Stimulated activated CD4-positive, alpha-beta T cell treated with anti-CD3 and anti-CD28 coated beads, TNF-alpha, amount 100 ng/mL, for 1 hour (primary cell): ENCODE measurements at places on chromosomes 12 and 14.

DNA sequence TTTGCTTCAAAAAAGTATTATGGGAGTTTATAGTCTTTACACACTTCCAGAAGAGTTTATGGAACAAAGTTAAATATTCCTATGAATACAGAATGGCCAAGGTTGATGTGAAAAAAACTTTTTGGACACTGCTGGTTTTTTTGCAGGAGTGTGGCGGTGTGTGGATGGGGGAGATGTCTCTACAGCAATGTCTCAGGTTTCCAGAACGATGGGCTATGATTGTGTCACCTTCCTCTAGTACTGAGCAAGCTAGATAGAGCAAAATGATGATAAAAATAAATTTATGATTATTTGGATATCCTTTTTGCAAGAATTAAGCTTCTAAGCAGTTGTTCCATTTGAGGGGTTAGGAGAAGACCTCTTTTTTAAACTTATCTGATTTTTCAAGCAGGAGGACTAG, 37.9 kb downstream of the FBXO34 start:
- no peak for DNase-seq

- no peak for DNase-seq
These were observed 57.9 kb upstream of the SLC38A2 start for GRCh38 chr12:46430340-46430948.

GRCh38 chr12:49832836-49833421, 4.7 kb upstream of the NCKAP5L start:
- no peak for DNase-seq

GRCh38 chr14:71119075-71119474, 211.8 kb downstream of the PCNX1 start:
- no peak for DNase-seq

- DNase-seq = no peak
These were observed 21.3 kb downstream of the BCL11B start for GRCh38 chr14:99250636-99251208.

GRCh38 chr14:56273951-56274350, 155.7 kb downstream of the PELI2 start:
- no peak for DNase-seq

DNA sequence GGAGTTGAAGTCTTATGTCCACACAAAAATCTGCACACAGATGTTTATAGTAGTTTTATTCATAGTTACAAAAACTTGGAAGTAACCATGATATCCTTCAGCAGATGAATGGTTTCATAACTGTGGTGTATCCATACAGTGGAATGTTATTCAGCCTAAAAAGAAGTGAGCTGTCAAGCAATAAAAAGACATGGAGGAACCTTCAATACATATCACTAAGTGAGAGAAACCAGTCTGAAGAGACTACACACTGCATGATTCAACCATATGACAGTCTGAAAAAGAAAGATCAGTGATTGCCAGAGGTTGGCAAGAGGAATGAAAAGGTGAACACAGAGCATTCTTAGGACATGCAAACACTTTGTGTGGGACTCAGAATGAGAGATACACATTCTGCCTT, 18.6 kb upstream of the IFNG start:
- no peak for DNase-seq

GRCh38 chr14:34359420-34360117, 102.5 kb downstream of the SPTSSA start:
- DNase-seq = no peak

GRCh38 chr12:28602786-28603185, 412.5 kb downstream of the CCDC91 start:
- no peak for DNase-seq

DNA sequence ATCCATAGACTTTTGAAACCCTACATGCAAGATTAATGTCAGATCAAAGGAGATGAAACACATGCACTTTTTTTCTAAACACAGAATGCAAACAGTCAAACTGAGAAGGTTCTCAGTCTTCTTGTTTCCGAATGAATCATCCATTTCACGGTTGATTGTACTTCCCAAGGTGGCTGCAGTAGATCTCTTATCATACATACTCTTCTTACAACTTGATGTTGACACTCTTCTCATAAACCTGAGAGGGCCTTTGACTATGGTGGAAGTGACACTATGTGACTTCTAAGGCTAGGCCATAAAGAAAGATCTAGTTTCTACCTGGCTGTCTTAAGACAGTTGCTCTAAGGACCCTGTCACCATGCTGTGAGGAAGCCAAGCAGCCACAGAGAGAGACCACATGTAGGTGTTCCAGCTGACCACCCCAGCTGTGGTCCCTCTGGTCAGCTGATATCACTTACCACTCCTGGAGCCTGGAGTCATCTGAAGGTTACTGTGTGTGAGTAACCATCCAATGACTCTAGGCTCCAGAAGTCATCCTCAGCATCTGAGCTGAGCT, 67.2 kb upstream of the HMGA2 start:
- DNase-seq = no peak

- no peak for DNase-seq
These were observed 3.8 kb upstream of the SDSL start for GRCh38 chr12:113418213-113418879.

DNA sequence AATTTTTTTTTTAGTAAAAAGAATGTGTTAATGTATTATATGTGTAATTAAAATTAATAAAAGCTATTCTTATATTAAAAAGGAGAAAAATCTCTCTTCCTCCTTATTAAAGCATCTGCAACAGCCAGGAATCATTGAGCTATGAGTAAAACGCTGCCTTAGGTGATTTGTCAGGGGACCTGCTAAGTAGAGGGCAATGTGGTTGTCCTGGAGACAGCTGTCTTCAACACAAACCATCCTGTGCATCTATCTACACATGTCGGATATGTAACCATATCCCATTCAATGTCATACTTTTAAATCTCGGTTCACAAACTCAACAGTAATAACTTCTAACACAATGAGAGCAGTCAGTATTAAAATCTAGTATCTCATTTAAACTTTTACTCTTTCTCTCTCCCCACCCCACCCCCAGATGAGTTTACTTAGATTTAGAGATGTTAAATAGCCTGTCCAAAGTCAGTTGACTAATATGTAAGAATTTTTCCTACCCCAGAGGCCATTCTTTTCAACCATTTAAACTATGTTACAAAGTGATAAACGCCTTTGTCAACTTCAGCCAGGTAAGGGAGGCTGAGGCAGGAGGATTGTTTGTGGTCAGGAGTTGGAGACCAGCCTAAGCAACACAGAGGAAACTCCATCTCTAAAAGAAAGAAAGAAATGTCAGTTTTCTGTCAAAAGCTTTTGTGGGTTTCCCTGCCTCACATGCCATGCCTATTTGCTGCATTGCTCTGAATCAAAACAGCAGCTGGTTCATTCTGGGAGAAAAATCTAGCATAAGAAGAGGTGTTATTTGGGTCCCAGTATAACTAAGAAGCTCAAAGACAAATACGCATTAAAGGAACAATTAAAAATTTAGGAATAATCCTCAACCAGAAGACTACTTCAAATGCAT, 413.7 kb upstream of the CCDC196 start:
- no peak for DNase-seq

DNA sequence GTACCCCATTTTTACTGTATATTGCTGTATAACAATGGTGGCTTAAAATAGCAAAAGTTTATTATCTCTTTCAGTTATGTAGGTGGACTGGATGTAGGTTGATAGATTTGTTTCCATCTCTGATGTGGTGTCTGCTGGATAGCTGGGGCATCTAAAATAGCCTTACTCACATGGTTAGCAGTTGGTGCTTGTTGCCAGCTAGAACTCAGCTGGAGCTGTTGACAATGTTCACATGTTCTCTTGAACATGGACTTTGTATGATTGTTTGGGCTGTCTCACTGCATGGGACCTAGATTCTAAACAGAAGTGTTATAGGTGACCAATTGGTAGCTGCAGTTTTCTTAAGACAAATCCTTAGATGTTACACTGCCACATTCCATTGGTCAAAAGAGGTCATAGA, 126.9 kb downstream of the GPHN start:
- no peak for DNase-seq

GRCh38 chr14:32667791-32668190, 270.9 kb upstream of the NPAS3 start:
- DNase-seq = no peak

- DNase-seq = no peak
These were observed 6.2 kb downstream of the CMKLR1 start for GRCh38 chr12:108332791-108333382.

DNA sequence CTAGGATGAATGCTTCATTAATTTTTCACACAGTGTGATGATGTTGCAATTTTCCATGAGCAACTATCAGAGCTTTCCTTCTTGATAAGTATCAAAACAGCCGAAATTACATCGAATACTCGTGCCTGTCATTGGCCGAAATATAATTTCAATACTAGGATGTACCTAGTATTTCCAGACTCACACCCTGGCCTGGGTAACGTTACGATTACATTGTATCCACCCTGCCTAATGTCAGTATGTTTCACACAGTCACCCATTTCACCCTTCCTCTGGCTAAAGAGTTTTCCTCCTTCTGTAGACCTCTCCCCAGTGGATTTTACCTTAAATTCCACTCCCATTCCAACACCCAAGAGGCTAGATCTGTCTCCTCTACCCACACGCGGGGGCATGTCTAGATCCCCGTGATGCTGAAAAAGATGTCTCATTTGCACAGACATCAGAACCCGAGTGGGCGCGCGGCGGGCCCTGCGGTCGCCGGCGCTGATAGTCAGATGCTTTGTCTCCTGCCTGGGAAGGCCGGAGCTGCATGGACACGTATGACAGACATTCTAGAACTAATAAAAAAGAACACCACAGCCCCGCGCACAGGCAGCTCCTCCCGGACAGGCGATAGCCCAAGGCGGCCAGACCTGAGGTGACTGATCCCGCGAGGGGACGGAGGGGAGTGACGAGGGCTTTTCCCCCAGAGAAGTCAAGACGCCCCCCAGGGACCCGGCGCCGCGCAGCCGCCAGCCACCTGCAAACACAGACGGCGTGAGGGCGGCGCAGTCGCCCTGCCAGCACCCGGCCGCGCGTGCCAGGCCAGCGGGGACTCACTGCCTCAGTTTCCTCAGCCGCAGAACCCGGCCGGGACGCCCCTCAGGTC, 723 bp downstream of the KIF21A start:
- DNase-seq = no peak

- no peak for DNase-seq
These were observed 5.3 kb upstream of the GDF11 start for GRCh38 chr12:55737581-55738122.

DNA sequence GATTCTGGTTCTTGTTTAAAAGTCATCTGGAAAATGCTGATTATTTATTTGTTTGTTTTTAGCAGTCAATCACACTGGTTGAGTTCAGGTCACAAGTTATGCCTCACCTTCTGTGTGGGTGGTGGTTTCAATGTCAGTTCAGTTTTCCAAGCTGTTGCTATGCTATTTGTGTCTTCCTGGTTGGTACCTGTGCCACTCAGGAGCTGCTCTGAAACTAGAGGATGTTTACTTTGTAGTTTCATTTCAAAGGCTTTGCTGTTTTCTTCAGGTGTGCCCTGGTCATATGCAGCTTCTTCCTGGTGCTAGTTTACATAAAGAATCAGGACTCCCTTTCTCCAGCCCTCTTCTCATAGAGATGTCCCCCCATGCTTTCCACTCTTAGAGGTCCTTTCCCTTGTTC, 75.7 kb upstream of the PPP4R3A start:
- no peak for DNase-seq

DNA sequence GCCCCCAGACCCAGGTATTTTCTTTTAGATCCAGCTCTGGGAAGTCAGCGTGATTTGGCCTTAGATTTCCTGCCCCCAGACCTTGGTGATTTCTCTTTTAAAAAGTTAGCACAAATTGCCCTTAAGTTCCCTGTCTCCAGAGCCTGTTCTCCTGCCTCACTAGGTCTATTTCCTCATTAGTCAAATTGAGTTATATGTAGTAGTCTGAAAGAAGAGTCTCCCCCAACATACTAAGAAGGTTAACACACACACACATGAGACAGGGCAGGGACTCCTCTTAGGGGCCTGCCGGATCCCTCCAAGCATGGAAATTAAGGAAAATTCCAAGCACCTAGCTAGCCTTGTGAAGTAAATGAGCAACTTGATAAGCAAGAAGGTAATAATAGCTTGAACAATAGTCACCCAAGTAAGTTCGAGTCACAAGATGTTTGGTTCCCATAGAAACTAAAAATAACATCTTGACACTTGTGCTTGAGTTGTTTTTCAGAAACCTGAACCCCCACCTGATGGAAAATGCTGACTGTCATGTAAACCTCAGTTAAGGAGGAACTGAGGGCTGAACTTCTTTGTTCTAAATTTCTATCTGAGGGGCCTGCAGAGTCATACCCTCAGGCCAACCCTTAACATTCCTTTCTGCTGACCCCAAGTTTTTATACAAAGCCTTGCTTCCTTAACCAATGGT, 51.6 kb downstream of the CAND1 start:
- DNase-seq = no peak

GRCh38 chr12:15963271-15963670, 52.1 kb downstream of the DERA start:
- DNase-seq = no peak

- no peak for DNase-seq
These were observed 49.1 kb upstream of the KCNH3 start for GRCh38 chr12:49489720-49490119.

DNA sequence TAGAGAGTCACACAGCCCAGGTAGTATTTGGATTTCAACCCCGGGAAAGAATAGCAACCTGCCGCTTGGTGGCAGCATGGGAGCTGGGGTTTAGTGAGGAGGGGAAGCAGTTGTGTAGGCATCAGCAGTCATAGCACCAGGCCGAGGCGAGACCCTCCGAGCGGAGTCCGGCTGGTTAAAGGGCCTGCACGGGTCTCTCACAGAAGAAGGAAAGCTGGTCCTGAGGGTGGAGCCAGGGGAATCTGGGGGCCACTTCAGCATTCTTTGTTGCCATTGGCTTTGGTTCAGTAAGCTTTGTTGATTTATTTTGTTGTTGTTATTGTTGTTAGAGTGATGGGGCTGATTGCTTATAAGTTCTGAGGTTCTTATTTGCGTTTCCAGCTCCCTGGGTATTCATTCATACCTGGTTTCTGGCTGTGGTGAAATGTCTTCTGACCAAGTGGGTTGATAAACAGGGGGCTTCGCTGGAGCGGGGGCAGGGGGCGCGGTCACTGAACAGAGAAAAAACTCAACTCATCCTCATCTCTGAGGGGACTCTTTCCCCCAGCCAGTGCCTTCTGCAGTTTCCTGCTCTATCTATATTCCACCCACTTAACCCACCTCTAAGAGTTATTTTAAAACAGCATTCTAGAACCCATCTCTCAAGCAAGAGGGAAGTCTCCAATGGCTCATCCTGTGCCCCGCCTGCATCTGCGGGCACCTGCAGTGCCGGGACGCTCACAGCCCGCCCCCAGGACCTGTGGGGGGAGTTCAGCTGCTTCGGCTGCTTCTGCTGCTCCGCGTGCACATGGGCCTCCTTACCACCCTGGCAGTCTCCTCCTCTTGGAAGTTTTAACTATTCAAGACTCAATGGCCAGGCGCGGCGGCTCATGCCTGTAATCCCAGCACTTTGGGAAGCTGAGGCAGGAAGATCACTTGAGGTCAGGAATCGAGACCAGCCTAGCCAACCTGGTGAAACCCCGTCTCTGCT, 11.6 kb downstream of the CKB start:
- DNase-seq = no peak

DNA sequence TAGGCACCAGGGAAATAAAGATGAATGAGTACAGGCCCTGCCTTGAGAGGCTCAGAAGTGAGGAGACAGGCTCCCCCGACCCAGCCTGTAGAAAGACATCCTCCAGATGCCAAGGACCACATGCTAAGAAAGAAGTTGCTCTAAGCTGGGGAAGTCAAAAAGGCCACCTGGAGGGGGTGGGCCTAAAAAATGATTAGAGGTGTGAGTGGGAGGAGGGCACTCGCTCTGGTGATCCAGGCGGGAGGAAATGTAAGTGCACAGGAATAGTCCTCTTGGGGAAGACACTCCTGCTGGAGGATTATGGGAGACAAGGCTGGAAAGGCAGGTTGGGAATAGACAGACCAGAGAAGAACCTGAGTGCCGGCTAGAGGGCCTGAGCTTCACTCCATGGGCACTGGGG, 32.2 kb downstream of the SMUG1 start:
- no peak for DNase-seq

GRCh38 chr12:115817389-115817788, 460.1 kb downstream of the MED13L start:
- no peak for DNase-seq
